ENCODE measurements at places on chromosomes 2 and 18. TPM values are rescaled to one million over a fixed set of nuclear protein-coding genes. Genes with fewer than 3 reads are reported as not detected.
A peak's percentile ranks its signal among the peaks of the same experiment; 100 is the strongest.

DNA sequence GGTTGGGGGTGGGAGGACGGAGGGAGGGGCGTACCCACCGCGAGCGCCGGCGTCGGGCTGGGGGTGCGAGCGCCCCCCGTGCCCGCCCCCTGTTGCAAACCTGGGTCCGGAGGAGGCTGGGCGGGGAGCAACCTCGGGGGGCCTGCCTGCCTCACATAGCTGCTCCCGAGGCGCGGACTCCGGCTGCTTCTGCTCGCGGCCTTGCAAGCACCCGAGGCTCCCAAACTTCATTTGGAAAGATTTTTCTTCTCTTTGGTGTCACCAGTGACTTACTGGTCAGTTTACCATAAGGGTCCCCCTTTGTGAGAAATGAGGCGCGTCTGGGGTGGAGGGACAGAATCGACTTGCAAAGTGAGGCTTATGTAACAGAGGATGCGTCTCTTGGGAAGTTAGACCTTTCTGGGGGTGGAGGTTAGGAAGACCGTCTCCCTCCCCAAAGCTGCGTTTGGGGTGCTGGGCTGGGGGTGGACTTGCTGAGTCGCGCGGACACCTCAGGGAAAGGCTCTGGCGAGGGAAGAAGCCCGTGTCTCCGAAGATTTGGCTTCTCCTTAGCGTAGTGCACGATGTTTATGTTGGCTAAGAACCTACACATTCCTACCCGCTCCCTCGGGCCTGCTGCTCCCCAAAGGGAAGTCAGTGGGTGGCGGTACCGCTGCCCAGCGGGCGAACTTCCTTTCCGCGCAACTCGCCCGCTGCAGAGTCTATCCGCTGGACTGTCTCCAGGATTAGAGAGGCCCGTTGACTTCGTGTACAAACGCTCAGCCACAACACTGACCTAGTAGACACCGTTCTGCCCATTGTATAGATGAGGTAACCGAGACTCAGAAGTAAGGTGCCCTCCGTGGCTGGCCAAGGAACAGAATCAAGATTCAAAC, 559 bp downstream of the TMEM37 start:
- H3K36me3 ChIP-seq = no peaks in the 10 kb centered on the region
- no peak overlapping the region for H3K27ac ChIP-seq
- H3K27me3 ChIP-seq = no peaks in the 10 kb centered on the region
- H3K4me3 ChIP-seq = no peak overlapping the region

GRCh38 chr2:100980046-100980445, 22.0 kb upstream of the RPL31 start:
- H3K27ac ChIP-seq = no peak overlapping the region
- H3K4me3 ChIP-seq = no peak overlapping the region

DNA sequence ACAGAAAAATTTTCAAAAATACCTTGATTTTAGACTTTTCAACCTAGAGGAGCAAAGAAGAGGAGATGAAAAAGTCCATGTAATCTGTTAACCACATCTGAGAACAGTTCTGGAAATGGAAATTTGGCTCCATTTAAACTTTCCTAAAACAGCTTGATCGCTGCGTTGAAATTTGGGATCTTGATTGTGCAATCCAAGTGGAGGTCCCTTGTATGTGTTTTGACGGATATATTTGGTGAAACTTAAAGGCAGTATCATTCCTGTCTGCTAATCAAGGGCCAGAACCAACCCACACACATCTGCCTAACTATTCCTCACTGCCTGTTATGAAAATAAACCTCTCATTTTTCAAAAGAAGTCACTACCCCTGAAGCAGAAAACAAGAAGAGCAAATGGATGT, 46.6 kb downstream of the SPATS2L start:
- H3K27me3 ChIP-seq = no peaks in the 10 kb centered on the region
- no peaks in the 10 kb centered on the region for H3K4me1 ChIP-seq
- no peaks in the 10 kb centered on the region for H3K36me3 ChIP-seq
- H3K4me3 ChIP-seq = no peak overlapping the region
- DNase-seq = no peak
- no peak overlapping the region for H3K27ac ChIP-seq

- peaks cover 11% of the 10 kb centered on the region for H3K4me1 ChIP-seq
- H3K36me3 ChIP-seq = no peaks in the 10 kb centered on the region
- H3K4me3 ChIP-seq = no peak overlapping the region
- H3K27me3 ChIP-seq = no peaks in the 10 kb centered on the region
- H3K27ac ChIP-seq = no peak overlapping the region
- DNase-seq = no peak
Observed at GRCh38 chr2:70144443-70145143, 46.2 kb downstream of the C2orf42 start.

DNA sequence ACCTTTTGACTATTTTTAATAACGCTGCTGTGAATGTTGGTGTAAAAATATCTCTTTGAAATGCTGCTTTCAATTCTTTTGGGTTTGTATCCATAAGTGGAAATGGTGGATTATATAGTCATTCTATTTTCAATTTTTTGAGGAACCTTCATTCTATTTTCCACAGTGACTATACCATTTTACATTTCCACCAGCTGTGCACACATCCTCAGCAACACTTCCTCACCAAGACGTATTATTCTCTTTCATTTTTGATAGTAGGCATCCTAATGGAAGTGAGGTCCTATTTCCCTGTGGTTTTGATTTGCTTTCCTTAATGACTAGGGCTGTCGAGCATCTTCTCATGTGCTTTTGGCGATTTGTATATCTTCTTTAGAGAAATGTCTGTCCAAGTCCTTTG, 14.8 kb downstream of the CASP10 start:
- no peaks in the 10 kb centered on the region for H3K36me3 ChIP-seq
- H3K27ac ChIP-seq = no peak overlapping the region
- no peak for DNase-seq
- no peaks in the 10 kb centered on the region for H3K4me1 ChIP-seq
- H3K4me3 ChIP-seq = no peak overlapping the region

DNA sequence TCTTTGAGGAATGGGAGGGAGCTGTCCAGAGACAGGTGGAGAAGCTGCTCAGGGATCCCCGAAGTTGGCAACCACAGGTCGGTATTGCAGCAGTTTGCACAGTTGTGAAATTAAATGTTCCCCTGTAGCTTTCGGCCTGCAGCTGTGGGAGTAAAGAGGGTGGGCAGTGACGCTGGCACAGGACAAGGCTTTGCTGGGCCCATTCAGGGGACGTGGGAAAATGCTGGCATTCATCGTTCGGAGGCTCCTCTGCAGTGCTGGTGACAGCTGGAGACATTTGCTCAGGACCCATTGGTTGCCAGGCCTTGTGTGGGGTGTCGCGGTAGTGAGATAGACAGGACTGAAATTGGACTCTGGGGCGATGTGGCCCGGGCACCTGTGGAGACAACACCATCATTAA, 173.7 kb downstream of the MYCN start:
- no peak overlapping the region for H3K4me3 ChIP-seq
- no peak for DNase-seq
- H3K4me1 ChIP-seq = no peaks in the 10 kb centered on the region
- H3K27ac ChIP-seq = no peak overlapping the region
- no peaks in the 10 kb centered on the region for H3K27me3 ChIP-seq

- no peaks in the 10 kb centered on the region for H3K27me3 ChIP-seq
- H3K4me3 ChIP-seq = no peak overlapping the region
- no peaks in the 10 kb centered on the region for H3K4me1 ChIP-seq
- H3K27ac ChIP-seq = no peak overlapping the region
- DNase-seq = no peak
Observed at GRCh38 chr2:173195100-173195499, 119.5 kb downstream of the MAP3K20 start.

- no peaks in the 10 kb centered on the region for H3K27me3 ChIP-seq
- H3K4me3 ChIP-seq = no peak overlapping the region
- H3K4me1 ChIP-seq = no peaks in the 10 kb centered on the region
Observed at GRCh38 chr2:239674101-239674980, 273.5 kb upstream of the HDAC4 start.

DNA sequence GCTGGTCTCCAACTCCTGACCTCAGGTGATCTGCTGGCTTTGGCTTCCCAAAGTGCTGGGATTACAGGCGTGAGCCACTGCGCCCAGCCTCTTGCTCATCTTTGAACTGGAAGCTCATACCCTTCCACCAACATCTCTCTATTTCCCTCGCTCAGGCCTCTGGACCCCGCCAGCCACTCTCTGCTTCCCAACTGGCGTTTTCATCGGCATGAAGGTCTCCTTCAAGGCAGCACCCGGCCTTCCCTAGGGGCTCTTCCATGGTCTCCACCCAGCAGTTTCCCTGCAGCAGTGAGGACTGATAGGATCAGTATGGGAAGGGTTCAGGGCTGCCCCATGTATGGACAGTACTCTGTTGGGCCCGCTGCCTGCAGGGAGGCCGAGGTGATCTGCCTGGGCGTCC, 65.8 kb upstream of the HS6ST1 start:
- no peaks in the 10 kb centered on the region for H3K27me3 ChIP-seq
- H3K4me1 ChIP-seq = no peaks in the 10 kb centered on the region
- H3K36me3 ChIP-seq = no peaks in the 10 kb centered on the region
- no peak for DNase-seq
- H3K4me3 ChIP-seq = no peak overlapping the region
- H3K27ac ChIP-seq = no peak overlapping the region

DNA sequence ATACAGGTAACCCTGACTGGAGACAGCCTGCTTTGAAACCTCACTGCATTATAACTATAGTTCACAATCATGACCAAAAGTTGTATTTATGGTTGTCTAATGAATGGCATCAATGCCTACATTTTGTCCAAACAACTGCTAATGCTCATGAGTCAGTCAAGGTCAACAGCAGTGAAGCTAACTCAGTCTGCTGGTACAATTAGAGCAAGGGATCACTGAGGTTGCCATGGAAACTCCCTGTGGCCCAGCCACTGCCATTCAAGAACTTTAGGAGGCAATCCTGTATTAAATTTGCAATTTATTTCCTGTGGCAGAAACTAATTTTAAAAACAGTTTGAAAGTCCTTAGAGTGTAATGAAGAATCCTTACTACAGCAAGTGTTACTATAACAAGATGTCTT, 185.1 kb upstream of the SMAD7 start:
- peak; percentile 71 for DNase-seq
- no peaks in the 10 kb centered on the region for H3K36me3 ChIP-seq
- no peaks in the 10 kb centered on the region for H3K27me3 ChIP-seq
- H3K4me1 ChIP-seq = no peaks in the 10 kb centered on the region

DNA sequence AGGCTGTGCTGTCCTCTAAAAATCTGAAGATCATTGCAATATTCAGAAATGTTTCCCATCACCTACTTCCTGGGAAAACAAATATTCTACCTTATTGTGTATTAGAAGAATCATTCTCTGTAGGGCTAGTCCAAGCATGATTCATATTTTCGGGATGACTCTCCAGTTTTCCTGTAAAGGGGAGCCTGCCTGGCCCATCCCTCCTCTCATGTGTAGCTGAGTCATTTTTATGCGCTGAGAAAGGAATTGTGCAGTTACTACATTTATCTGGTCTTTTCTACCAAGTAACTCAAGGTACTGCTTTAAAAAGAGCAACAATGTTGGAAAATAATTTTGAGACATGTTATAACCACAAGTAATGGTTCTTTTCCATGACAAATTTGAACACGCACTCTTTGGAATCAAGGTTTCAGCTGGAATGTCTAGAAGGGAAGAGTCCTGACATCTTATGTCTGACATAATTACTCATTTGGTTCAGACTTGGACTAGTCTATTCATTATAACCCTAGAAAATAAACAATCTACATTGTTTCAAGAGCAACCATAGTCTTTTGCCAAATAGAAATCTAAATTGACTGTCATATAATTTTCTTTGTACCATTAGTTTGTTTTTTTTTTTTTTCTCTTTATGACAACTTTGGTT, 6.6 kb downstream of the DSG3 start:
- DNase-seq = peak; percentile 2
- no peak overlapping the region for H3K27ac ChIP-seq
- no peaks in the 10 kb centered on the region for H3K27me3 ChIP-seq
- H3K4me1 ChIP-seq = no peaks in the 10 kb centered on the region
- H3K4me3 ChIP-seq = no peak overlapping the region
- H3K36me3 ChIP-seq = no peaks in the 10 kb centered on the region

GRCh38 chr2:190465060-190465459, 56.9 kb downstream of the MFSD6 start:
- no peak overlapping the region for H3K4me3 ChIP-seq
- H3K27me3 ChIP-seq = no peaks in the 10 kb centered on the region
- no peak overlapping the region for H3K27ac ChIP-seq
- H3K36me3 ChIP-seq = no peaks in the 10 kb centered on the region

GRCh38 chr18:27942706-27943105, 234.2 kb downstream of the CDH2 start:
- H3K36me3 ChIP-seq = no peaks in the 10 kb centered on the region
- no peak overlapping the region for H3K27ac ChIP-seq
- no peaks in the 10 kb centered on the region for H3K4me1 ChIP-seq
- DNase-seq = no peak
- H3K4me3 ChIP-seq = no peak overlapping the region

DNA sequence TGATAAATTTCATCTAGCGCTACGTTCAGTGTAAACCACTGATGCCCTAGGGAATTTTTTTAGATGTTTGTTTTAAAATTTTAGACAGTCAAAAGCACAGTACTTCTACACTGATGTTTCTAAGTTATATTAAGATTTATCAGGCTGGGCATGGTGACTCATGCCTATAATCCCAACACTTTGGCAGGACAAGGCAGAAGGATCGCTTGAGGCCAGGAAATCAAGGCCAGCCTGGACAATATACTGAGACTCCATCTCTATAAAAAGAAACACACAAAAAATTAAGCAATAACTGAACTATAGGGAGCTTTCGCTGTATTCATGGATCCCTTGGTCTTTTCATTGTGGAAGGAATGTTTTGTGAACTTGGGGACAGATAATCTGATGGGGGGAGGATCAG, 50.6 kb upstream of the MAPRE2 start:
- peaks cover 9% of the 10 kb centered on the region for H3K4me1 ChIP-seq
- no peaks in the 10 kb centered on the region for H3K36me3 ChIP-seq
- H3K27ac ChIP-seq = no peak overlapping the region
- H3K27me3 ChIP-seq = no peaks in the 10 kb centered on the region

DNA sequence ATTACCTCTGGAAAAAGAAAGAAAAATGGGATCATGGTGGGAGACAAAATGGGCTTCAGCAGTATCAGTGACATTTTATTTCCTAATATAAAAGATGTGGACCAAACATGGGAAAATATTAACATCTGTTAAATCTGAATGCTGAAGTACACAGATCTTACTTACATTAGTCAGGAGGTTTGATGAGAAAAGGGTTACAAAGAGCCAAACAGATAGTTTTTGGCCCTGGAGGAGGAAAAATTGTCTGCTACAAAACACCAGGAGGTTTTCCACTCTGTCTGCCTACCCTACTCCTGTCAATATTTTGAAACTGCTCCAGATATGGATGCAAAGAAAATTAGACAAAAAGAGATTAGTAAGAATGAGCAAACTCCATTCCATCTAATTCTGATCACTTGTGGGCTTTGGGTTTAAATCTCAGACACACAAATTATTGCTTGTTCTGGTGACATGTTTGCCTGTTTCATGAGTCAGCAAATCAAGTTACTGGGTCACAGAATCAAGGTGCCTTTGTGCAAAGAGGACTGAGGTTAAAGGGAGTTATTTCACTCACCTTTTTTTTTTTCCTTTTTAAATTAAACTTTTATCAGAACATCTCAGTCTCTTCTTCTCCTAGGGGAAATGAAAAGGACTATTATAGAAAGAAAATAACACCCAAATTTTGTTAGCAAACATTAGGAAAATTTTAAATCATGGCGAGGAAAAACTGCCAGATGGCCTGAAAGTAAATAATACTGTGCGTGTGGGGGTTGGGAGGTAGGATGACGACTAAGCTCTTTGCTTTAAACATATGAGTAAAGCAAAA, 87.0 kb upstream of the SPATS2L start:
- no peak overlapping the region for H3K27ac ChIP-seq
- no peaks in the 10 kb centered on the region for H3K27me3 ChIP-seq
- DNase-seq = no peak
- no peak overlapping the region for H3K4me3 ChIP-seq
- no peaks in the 10 kb centered on the region for H3K36me3 ChIP-seq
- peaks cover 10% of the 10 kb centered on the region for H3K4me1 ChIP-seq

The ABHD1 gene
- 4.4 TPM for polyA plus RNA-seq

The RAB6C gene
- 0.24 TPM for polyA plus RNA-seq

The LCT gene
- polyA plus RNA-seq = not detected

The FBXO15 gene
- polyA plus RNA-seq = 2.5 TPM

The UNC80 gene
- 3.4 TPM for polyA plus RNA-seq

The KIF5C gene
- 18.8 TPM for polyA plus RNA-seq

The TXNDC9 gene
- 12.8 TPM for polyA plus RNA-seq

The HAUS1 gene
- 19.7 TPM for polyA plus RNA-seq
